G401 (cell line): ENCODE measurements at places on chromosomes 6 and 20. TPM values are rescaled to one million over a fixed set of nuclear protein-coding genes. Genes with fewer than 3 reads are reported as not detected.

- no peak for DNase-seq
Measured at GRCh38 chr20:1813674-1814635, 81.3 kb upstream of the SIRPA start.

The VGLL2 gene
- total RNA-seq, result not detected in 2 replicates

GRCh38 chr6:19167251-19167650 is 669.9 kb upstream of the ID4 start:
- DNase-seq, result no peak

DNA sequence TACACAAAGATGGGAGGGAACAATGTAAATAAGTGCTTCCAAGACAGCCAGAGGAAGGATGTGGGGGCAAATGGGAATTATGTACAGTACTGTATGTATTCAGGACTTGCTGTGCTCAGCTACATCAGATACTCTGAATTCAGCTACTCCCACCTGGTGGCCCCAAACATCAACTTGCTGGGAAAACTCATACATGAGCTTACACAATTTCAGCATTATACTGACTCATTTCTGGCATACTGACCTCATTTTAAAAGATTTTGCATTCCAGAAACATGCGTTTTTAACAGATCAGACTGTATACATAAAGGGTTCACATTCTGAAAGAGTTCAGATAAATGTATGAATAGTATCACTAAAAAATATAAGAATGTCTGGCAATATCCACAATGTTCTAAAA is 59.7 kb downstream of the GPX5 start:
- DNase-seq, result no peak

- peak; percentile 10 for DNase-seq
Measured at GRCh38 chr20:62984666-62985443, 21.9 kb downstream of the BHLHE23 start.

DNA sequence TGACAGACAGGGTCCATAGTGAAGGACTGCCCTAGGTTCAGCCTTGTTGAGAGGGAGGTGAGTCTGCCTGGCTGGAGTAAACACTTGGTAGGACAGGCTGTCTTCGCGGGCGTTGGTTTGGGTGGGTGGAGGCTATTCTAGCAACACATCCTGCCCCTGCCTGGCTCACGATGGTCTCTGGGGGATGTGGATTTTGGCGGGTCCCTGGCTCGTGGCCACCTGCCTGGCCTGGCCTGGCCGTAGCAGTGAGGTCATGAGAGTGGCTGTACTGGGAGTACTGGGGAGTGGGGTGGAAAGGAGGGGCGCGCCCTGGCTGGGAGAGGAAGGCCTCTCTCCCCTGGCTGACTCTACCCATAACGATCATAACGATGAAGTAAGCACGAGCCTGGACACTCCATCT is 30.2 kb upstream of the MRPS18A start:
- DNase-seq, result no peak

- no peak for DNase-seq
Measured at GRCh38 chr6:151359486-151359885, 31.9 kb downstream of the ZBTB2 start.

The TFAP2D gene
- not detected in 2 replicates for total RNA-seq

DNA sequence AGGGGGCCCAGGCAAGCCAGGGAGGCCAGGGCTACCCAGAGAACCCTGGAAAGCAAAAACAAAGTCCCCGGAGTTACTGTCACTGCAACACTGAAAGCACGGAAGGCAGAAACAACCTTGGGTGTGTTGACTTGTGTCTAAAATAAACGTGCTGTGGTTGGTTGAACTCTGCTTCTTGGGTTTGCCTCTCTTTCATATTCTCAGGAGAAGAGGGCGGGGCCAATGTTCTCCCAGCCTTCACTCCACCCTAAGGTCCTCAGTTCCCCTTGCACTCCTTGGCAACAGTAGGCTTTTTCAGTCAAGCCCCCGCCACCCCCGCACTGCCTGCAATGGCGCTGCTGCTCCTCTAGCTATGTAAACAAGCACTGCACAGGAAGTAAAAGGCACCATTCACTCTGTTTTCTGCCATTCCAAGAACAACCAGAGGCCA is 60.9 kb downstream of the COL9A1 start:
- DNase-seq, result no peak

DNA sequence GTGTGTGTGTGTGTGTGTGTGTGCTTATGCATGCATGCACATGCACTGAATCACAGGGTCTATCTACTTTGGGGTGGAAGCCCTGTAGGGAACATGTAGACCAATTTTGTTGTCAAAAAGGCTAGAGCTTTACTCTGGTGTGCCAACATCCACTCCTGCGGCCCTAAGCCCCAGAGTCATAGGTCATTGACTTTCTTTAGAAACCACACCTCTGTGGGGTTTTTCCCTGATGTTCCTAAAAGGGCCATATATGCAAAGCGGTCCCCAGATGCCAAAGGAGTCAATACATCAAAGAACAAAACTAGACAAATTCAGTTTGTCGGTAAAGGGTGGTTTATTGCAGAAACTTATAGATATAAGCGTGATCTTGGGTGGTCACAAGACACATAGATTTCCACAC is 29.8 kb upstream of the SLC2A12 start:
- no peak for DNase-seq

The EYA4 gene
- total RNA-seq, result not detected in 2 replicates

DNA sequence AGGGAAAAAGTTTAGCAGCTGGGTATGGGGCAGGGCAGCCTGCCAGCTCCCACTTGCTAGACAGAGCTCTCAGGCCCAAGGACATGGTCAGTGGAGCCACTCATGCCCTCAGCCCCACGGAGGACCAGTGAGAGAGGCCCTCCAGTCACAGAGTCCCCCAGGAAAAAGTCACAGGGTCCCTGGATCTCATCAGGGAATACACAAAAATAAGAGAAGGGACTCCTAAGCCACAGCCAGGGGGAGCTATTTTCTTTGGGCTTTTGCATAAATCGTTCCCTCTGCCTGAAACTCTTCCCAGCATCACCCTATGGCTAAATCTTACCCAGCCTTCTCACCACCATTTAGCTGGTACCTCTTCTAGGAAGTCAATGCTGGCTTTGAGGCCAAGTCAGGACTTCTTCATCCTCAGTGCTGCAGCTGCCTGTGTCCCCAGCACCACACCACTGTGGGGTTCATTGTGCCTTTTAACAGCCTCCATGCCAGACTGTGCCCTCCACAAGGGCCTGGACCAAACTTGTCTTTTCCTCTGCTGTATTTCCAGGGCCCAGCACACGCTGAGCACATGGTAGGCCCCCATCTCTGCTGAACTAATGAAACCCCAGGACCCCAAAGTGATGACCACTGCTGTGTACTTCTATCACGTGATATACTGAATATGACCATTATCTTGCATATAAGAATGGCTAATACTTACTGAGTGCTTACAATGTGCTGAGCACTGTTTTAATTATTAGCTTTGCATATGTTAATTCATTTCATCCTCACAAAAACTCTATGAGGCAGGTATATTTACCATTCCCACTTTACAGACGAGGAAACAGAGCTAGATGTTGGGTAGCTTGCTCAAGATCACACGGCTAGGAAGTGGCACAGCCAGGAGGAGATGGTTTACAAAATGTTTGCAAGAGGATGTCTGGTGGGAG is 2.0 kb downstream of the ZNF335 start:
- peak; percentile 75 for DNase-seq

The SLC26A8 gene
- not detected in 2 replicates for total RNA-seq

DNA sequence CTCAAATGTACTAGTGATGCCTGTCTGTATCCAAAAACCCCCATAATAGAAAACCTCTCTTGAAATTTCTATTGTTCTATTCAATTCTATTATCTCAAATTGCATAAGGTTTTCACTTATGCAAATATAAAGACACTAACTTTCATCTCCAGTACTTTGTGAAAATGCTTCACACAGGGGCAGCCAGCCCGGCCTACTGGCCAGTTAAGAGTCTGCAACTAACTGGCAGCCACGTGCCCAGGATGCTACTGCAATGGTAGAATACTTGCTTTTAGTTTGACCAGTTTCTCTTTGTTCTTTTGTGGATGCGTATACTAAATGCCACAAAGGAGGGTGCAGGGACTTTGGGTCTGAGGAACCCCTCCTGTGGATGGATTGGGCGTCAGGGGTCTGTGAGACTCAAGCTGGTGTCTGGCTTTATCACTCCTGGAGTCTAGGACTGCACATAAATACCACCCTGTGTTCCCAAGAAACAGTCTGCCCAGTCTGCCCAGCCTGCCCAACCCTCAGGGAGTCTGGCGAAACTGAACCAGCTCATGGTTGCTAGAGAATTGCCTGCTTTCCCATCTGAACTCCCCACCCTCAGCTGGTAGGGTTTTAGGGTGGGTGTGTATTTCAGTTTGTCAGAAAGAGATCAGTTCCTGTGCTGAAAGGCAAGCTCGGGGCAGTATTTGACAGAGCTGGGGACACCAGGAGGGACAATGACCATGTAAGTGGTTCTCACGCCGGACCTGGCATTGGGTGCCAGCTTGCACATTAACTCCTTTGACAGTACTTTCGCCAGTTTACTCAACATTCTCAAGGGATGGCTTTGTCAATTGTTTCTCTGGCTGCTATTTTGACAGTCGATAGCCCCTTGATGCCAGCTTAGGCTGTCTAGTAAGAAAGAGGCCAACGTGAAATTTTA is 558.2 kb upstream of the JAG1 start:
- DNase-seq, result no peak

The ENPP4 gene
- total RNA-seq, result not detected in 2 replicates

GRCh38 chr6:140345935-140346334 is 971.5 kb upstream of the CITED2 start:
- no peak for DNase-seq

DNA sequence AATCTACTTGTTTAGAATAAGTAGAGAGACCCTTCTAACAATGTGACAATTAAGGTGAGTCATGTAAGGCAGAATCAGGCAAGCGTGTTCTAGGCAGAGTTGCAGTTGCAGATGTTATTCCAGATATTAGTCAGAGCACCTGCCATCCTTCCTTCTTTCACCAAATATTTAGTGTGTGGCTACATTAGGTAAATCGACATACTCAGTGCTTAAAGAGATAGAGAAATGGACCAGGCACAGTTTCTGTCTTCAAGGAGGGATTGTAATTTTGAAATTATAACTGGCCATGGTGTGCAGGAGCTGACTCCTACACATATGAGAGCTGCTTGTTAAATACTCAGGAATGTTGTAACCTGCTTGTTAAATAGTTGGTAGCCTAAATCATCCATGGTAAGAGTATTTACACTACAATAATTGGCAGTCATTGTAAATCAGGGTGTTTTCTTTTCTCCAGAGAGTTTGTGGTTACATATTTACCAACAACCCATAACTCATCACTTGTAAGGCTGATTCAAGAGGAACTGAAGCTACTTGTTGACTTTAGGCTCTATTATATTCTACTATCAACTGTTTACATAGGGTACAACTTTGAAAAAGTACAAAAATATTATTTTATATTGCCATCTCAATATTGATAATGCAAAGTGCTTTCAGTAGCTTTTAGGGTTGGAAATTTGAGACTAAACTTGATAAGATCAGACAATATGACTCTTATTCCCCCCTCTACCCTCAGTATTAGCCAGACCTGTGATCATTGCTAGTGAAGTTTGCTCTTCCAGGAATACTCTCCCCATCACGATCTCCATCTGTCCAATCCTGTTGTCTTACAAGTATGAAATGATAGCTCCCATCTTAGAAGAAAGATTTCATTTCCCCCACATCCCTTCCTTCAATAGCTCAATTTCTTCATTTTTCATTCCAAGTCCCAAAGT is 607.1 kb downstream of the COL12A1 start:
- no peak for DNase-seq

- peak; percentile 14 for DNase-seq
Measured at GRCh38 chr20:48455651-48456365, 372.0 kb downstream of the PREX1 start.

- no peak for DNase-seq
Measured at GRCh38 chr6:17910189-17910588, 77.2 kb downstream of the KIF13A start.

DNA sequence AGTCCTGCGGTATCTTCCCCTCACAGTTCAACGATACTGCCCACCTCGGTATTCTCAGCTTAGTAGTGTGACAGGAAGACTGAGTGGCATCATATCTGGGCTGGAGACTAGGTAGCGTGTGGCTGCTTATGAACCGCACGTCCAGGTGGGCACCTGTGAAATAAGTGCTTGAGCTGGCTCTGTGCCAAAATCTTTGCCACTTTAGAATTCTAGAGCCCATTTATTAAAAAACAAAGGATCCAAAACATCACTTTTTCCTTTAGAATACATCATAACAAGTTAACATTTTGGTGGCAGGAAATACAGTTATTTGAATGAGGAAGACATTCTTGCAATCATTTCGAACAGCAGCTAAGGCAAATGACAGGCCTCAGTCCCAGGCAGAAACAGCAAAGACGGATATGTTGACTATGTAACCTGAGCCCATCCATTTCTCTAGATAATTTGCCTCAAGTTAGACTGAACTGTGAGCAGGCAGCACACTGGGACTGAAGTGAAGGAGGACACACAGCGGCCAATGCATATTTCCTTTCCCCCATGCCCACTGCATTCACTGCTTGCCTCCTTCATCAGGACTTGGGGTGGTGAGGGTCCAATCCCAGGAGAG is 136.6 kb downstream of the GMDS start:
- no peak for DNase-seq

GRCh38 chr6:15511248-15512125 is 151.3 kb downstream of the DTNBP1 start:
- DNase-seq, result peak; percentile 76

GRCh38 chr6:130018292-130018743 is at the start of gene L3MBTL3:
TSS of gene L3MBTL3 (plus strand) at chr6:130018581. CDS start at chr6:130042700, 24,119 bp downstream.
- DNase-seq, result peak; percentile 76

The RARS2 gene
- total RNA-seq, result 31.1 and 51.4 TPM in 2 replicates

DNA sequence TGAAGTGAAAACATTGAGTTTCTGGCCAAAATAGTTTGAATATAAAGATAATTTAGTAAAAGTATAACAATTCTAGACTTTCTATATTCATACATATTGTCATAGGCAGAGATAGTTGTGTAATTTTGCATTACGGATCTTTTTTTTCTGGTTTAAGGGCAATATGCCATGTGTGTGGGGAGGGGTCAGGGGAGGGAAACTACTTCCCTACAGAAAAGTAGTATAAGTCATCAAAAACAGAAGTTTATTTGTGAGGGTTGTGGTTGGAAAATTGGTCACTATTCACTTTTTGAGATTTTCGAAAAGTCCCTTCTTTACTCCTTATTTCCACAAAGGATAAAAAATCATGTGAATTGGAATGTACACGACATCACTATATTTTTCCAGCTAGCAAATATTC is 288.2 kb upstream of the PREP start:
- DNase-seq, result no peak

- DNase-seq, result no peak
Measured at GRCh38 chr6:168057836-168058235, 21.2 kb downstream of the FRMD1 start.

GRCh38 chr20:49865559-49865958 is 49.8 kb downstream of the SPATA2 start:
- DNase-seq, result no peak
